ENCODE measurements at places on chromosomes 2 and 18.

GRCh38 chr2:150887926-150888325, 373.7 kb downstream of the RBM43 start:
- DNase-seq, result no peak

DNA sequence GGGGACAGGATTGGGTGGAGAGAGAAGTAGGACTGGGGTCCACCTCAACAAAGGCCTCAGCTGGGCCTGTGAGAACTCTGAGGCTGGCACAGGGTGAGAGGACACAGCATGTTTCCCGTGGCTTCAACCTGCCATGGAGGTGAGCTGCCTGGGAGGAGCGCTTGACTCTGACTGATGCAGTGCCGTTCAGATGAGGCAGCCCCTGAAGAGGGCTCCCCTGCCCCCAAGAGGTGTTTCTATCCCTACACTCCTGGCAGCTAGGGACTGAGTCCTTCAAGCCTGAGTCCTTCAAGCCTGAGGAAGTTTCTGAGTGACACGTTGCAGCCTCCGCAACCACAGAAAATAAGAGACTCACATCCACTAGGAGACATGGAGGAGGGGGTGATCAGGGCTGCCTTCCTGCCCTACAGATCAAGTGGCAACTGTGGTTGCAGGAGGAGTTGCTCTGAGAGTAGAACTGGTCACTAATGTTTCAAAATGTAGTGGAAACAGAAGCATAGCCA, 49.6 kb upstream of the TMEM177 start:
- DNase-seq, result no peak

DNA sequence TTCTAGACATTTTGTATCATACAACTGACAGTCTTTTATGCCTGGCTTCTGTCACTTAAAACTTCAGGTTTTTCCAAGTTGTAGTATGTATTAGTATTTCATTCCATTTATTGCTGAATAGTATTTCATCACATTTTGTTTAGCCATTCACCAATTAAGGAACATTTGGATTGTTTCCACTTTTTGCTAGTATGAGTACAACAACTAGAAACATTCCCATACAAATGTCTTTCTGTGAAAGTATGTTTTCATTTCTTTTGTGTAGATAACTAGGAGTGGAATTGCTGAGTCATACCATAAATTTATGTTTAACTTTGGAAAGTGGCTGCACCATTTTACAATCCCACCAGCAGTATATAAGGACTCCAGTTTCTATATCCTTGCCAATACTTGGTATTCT, 135.9 kb downstream of the ATAD2B start:
- DNase-seq, result no peak

- DNase-seq, result no peak
Measured at GRCh38 chr2:142536492-142536891, 341.0 kb upstream of the KYNU start.

- DNase-seq, result no peak
Measured at GRCh38 chr18:2692508-2692907, 37.0 kb downstream of the SMCHD1 start.

DNA sequence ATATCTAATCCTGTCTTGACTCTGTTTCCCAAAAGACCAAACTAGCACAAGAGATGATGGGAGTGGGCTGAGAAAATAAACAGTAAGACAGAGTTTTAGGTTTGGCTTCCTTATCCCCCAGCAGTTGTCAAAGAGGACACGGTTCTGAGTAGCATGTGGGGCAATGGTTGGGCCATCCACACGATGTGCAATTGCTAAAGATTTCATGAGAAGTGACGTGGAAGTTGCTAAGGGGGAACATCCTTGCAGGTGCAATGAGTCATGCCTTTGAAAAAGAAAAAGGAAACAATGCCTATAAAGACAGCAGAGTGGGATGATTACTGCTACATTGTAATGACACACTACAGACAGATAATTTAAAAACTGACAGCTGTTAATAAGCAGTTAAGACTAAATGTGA, 1395.8 kb downstream of the LRP1B start:
- no peak for DNase-seq

DNA sequence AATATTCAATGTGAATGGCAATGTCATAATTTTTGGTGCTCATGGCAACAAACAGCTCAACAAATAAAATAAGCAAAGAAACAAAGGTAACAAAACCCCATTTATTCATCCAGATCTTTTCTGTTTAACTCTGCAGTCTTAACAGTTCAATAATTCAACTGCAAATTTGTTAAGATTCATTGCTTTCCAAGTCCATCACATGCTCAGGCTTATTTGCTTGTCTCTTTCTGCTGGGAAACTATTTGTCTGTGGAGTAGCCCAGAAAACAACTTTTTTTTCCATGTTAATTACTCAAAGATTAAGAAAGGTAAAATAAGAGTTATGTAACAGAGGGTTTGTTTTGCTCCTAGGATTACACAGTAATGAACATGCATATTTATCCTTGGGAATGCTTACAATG, 92.6 kb upstream of the PNPT1 start:
- DNase-seq, result no peak
